H4 (cell line): ENCODE measurements at places on chromosomes 11 and 22.

DNA sequence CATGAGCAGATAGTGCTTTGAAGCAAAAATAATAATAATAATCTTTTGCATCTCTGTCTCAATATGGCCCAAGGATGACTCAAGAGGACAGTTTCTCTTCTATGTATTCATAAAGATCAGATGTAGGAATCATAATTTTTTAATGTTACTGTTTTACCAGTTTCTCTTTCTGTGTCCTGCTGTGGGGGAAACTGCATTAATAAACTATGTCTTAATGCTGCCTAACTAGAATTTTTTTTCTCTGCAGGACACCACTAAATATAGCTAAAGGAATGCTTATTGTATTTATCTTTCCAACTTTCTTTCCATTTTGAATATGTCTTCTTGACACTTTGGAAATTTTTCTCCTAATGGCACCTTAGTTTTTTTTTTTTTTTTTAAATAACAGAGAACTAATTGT is 6.5 kb downstream of the FJX1 start:
- no peak for DNase-seq

DNA sequence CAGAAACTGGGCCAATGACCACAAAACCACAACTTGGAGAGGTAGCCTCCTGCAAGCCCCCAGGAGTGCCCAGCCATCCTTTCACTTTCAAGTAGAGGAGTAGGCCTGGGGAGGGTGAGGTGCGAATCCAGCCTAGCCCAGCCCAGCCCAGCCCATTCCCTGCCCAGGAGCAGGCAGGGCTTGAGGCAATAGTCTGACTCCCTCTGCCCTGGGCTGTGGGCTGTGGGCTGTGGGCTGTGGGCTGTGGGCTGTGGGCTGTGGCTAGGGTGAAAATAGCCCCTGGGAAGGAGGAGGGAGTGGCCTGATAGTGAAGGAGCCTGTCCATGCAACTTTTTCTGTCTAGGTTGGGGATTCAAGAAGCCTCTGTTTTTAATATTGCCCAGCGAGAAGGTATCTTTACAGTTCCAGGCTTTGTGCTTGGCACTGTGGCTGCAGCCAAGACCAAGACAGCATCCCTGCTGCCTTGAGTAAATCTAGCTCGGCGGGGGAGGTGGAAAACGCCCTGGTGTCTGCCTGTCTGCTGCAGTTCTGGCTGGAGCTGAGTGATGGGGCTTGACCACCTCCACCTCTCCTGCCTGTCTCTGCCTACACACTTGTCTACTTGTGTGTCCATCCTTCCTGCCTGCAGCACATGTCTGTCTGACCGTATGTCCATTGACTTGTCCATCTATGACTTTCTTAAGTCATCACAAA is 40.7 kb downstream of the LMO1 start:
- no peak for DNase-seq

DNA sequence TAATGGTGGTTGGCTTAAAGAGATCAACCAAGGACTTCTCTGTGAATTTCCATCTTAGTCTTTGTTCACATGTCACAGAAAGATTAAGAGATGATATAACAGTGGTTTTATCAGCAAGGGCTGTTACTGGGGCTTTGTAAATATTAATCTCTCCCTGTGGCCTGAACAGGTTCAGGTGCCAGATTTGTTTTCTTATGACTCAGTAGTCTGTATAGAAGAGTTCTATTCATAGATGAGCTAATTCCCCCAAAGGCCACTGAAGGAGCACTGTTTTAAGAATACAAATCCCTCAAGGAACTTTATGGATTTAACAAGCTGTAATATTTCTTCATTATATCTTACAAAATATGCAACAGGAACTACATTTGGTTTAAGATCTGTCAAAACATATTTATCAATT is 50.4 kb downstream of the TCP11L1 start:
- no peak for DNase-seq

GRCh38 chr22:39255449-39256185 is 10.8 kb upstream of the PDGFB start:
- DNase-seq, result no peak

GRCh38 chr11:125625225-125625629 is 264 bp downstream of the CHEK1 start:
- no peak for DNase-seq

DNA sequence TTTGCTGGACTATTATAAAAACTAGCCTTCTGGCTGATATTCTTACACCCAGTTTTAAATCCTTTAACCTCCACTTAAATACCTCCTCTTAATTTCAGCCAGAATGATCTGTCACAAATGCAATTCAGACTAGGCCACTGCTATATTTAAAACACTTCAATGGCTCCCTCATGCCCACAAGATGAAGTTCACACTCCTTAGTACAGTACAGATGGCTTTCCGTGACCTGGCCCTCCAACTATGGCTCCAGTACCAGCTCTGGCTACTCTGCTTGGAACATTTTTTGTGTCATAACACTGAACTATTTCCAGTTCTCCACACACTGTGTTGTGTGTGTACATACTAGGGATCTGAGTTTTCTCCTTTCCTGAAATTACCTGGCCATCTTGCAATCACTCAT is 353.4 kb downstream of the SOX6 start:
- DNase-seq, result no peak

- DNase-seq, result no peak
Observed at GRCh38 chr11:9732453-9732852, 68.6 kb downstream of the SWAP70 start.
